Effector CD4-positive, alpha-beta T cell (primary cell): ENCODE measurements at places on chromosomes 1 and 21.

DNA sequence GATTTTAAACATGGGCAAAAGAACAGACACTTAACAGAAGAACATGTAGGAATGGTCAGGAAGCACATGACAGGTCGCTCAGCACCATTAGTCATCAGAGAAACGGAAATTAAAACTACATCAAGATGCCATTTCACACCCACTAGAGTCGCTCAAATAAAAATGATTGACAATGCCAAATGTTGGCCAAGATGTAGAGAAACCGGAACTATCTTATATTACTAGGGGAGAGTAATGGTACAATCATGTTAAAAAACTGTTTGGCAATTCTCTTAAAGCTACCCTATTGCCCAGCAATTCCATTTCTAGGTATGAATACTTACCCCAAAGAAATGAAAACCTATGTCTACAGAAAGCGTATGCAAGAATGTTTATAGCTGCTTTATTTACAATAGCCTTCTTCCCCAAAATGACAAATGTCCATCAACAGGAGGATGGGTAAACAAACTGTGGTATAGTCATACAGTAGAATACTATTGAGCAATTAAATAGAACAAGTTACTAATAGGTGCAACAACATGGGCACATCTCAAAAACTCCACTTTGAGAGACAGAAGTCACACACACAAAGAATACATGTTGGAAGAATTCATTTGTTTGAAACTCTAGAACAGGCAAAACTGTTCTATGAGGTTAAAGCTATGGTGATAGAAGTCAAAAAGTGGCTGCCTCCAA, 92.8 kb downstream of the ETS2 start:
- no peak for DNase-seq

GRCh38 chr1:191348328-191348727, 809.9 kb upstream of the RGS18 start:
- DNase-seq = no peak

DNA sequence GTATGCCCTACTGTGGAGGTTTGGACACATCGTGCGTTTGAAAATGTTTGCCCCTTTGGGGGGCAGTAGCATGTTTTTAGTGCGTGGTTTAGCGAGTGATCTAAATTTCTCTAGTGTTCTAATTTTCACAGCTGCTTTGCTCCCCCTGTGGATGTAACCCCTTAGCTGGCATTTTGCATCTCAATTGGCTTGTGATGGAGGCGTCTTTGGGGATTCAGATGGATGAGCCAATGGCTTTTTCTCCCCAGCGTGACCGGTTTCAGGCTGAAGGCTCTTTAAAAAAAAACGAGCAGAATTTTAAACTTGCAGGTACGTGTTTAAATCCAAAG, 836 bp downstream of the CDC7 start:
- no peak for DNase-seq

DNA sequence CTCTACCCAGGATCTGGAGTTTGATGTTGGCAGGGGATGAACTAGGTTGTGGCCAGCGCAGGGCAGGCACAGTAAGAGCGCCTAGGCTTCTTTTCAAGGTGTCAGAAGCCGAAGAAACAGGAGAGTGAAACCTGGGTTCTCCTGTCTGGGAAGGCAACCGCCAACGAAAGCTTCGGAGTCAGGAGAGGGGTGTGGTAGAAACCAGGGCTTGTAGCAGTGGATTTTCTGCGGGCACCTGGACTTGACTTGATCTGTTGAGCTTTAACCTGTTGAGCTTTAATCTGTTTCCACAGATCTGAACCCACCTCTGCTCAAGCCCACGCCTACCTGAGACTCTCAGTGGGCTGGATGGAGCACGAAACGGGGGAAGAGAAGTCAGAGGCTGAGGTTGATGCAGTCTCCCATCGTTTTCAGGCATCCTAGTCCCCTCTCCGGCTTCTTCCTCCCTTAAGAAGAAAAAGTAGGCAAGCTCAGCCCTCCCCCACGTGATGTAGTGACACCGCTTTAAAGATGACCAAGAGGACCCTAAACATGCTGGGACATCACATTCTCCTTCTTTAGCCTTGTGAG, 9.3 kb downstream of the HLX start:
- DNase-seq = no peak

GRCh38 chr21:20016435-20017005, 981.7 kb upstream of the NCAM2 start:
- no peak for DNase-seq

DNA sequence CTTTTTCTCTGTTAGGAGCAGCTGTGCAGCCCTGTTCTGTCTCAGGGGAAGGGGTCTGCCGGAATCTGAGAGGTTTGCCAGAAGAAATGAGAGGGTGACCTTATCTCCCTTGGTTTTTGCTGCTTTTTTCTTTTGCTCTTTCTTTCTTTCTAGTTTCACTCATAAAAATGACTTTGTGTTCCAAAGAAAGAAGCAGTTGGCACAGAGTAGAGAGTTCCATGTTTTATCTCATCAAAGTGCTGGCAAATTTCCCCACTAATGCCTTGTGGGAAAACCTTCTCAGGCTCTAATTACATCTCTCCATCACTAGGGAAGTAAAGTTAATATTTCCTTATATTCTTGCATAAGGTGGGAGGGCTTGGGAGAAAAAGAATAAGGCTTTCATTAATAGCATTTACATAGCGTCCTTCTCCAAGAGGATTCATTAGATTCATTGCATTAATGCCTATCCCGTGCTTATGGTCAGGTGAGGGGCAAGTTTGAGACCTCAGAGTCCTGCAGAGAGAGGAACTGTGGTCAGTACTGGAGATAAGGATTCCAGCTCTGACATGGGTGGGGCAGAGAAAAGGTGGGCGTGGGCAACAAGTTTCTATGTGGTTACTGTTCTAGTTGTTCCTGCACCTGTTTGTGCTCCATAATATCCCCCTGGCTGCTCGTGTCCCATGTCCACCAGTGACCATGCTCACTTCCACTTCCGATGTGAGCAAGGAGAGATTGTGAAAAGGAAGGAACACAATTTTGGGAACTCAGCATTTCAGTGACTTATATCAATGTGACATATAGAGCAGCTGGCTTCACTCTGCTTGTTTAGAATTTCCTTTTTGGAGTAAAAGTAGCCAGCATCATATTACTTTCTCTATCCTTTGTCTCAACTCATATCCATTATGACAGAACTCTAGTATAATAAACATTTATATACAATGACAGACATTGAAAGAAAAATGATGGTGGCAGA, 79.5 kb downstream of the DISC1 start:
- no peak for DNase-seq

DNA sequence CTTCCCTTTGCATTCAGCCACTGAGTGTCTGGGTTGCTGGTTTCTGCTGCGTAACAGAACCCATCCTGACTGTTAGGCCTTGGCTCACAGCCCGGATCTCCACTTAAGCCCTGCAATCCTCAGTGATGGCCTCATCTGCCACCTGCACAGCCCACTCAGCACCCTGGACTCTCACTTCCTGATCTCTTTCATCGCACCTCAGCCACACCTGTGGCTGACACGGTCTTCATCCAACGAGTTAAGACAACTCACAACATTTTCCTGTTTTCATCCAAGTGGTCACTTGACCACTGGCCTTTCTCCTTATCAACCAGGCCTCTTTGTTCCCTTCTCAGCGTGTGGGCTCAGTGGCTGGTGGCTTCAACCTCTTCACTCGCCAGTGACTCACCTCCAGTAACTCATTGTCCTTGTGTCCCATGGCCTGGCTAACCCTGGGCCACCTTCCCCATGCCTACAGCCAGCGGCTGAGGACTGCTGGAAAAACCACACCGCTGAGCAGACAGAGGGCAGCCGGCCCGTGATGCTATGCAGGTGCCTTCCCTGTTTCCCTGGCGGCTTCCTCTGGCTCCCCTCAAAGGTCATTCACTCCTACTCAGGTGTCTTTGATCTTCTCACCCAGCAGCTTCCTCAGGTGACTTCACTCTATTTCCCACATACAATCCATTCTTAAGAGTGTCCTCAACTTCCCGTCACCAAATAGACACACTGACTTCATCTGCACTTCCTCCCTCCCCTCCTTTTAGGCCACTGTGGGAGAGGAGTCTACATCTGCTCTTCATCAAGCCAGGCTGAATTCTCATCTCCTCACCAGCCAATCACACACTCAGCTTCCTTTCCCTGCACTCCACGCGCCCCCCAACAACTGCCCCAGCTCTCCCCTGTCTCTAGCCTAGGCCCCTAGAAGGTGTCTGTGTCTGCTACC, 19.9 kb upstream of the EDN2 start:
- no peak for DNase-seq

GRCh38 chr1:240935920-240936319, 324.0 kb upstream of the GREM2 start:
- no peak for DNase-seq

DNA sequence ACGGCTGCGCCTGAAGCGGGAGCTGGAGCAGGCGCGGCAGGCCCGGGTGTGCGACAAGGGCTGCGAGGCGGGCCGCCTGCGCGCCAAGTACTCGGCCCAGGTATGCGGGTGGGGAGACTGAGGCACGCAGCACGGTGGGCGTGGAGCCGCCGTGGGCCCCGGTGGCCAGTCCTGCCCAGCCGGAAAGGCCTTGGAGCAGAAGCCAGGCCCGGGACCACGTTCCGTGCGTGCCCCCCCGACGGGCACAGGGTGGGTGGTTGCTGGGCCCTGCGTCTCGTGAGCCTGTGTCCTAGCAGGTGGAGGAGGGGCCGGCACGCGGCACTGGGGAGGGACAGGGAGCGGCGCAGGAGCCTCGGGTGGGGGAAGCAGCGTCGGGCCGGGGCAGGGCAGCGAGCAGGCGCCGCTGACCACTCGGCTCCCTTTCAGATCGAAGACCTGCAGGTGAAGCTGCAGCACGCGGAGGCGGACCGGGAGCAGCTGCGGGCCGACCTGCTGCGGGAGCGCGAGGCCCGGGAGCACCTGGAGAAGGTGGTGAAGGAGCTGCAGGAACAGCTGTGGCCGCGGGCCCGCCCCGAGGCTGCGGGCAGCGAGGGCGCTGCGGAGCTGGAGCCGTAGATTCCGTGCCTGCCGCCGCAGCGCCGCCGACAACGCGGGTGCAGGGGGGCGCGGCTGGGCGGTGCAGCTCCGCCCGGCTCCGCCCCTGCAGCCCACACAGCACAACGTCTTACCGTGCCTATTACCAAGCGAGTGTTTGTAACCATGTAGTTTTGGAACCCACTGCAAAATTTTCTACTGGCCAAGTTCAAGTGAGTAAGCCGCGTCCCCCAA, 78.2 kb downstream of the SKI start:
- no peak for DNase-seq

DNA sequence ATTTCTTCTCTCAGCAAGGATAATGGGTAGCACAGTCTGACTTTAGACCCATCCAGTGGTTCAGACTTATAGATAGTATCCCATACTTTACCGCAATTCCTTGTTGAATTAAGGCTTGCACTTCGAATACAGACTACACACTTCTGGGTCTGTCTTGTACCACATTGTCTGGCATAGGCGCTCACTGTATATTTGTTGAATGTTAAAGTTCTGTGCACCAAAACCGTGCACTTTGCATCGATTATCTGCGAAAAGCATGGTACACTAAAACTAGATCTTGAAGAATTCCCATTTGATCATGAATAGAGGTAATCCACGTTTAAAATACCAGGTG, 556 bp upstream of the RYR2 start:
- DNase-seq = no peak

DNA sequence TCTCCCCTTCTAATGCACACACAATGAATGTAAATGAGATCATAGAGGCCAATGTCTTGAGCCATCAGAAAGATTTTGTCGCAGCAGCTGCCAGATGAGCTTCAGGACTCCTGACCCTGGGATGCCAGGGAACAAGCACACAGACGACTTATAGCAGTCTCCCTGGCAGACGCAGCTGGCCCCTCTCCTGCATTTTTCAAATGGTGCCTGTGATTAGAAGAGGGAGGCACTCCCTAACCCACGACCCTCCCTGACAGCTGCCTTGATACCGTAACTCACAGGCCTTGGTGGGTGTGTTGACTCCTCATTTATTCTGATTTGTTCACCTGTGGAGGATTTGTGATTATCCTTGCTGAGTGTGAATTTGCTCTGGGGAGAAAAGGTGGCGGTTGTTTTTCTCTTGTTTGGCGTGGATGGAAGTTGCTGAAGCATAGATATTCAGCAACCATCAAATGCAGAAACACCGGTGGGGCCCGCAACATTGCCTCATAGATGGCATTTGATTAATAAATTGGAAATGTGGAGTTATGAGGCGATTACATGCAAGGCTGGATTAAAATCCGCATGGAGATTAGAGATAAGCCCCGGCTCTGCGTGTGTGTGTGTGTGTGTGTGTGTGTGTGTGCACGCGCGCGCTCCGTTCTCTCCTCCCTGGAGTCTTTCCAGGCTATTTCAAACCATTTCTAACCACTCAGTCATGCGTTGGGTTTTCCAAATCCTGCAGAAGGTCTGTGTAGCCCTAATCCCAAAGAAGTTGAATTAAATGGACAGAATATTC, 2.1 kb upstream of the RD3 start:
- no peak for DNase-seq

- no peak for DNase-seq
Observed at GRCh38 chr1:24751833-24752232, 6.6 kb downstream of the CLIC4 start.

DNA sequence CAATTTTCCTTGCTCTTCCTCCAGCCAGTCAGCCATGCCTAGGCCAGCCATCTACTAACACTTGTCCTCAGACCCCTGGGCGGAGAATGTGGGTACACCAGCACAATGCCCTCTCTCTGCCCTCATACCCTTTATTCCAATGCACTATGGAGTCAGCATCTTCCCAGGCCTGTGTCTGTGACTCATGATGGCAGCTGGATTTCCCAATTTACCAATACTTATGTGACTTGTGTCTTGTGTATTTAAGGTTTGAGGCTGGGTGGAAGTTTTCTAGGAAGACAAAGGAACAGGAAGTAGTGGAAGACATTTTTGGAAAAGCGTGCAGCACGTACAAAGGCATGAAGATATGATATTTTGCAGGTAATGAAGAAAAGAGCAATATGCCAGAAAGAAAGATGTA, 114.3 kb downstream of the NMNAT2 start:
- no peak for DNase-seq

DNA sequence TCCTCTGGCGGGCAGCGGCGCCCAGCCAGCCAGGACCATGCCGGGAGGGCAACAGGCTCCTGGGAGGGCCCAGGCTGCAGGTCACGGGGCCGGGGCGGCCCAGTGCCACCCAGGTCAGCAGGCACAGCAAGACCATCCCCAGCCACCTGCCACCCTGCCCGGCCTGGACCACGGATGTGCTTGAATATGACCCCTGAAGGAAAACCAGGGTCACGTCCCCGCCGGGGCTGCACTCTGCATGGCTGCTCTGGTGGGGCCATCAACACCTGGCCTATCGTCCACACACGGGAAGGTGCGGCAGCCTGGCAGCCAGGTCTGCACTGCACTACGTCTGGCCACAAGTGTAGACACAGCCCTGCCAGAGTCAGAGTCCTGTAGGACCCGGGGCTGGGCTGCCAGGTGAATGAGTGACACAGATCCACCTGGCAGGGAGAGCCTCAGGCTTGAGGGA, 6.9 kb downstream of the WNT9A start:
- peak; percentile 1 for DNase-seq
